ENCODE measurements at places on chromosomes 5 and 9.

DNA sequence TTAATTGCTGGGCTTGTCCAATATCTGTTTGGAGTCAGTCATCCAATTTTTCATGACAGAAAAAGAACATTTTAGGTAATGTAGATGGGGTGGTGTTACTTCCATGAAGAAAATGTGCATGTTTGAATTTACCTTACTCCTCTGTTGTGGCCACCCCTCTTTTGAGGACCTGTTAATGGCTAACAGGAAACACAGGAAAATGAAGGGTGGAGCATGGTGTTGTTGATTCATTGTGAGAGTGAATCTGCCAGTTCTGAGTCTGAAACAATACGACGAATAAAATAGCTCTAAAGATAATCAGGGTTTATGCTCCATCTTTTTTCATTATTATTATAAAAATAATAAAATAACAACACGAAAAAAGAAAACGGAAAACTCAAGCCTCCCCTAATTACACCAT lies 335.3 kb downstream of the KDM4C start:
- DNase-seq: no peak

DNA sequence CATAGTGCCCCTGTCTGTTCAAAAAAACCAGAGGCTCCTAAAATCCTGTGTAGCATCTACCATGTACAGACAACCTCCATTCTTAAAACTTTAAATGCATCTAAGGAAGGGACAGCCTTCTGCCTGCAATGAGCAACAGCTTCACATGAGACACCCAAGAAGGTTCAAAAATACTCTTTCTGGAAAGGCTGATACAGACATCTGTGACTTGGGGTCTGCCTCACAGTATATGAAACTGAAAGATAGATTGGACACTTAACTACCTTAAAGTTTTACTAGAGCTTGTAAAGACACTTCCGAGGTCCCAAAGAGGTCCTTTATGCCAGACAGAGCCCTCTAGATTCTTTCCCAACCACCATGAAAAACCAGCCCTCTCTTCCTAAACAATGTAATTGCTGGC lies 28.2 kb upstream of the CATSPER3 start:
- no peak for DNase-seq

DNA sequence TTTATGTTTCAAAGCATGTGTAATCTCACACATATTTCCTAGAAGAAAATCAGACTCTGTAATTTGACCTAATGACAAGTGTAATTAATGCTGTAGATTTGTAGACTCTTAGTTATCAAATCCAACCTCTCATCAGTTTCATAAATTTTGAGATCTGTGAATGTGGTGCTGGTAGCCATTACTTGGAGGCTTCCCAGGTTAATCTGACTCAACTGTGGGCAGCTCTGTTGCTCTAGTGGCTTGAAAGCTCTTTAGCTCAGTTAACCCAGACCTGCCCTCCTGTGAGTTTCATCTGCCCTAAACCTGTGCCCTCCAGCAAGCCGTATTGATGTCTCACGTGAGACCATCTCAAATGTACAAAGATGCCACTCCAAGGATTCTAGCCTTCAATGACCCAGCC lies 323.4 kb downstream of the FBXL7 start:
- DNase-seq: no peak

DNA sequence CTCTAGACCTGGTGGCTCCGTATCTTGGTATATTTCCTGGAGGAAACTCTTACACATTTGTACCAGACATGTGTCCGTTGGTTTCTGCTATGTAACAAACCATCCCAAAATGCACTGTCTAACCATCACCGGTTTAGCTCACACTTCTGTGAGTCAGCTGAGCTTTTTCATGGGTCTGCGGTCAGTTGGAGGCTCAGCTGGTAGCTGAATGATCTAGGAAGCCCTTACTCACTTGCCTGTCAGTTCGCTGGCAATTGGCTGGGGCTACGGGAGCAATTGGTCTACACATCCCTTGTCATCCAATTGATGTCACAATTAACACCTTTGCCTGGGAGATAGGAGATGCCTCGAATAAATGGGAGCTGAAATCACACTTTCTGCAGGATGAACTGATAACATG lies 11.6 kb upstream of the WHRN start:
- no peak for DNase-seq

GRCh38 chr9:24245988-24246387 lies 299.7 kb downstream of the IZUMO3 start:
- no peak for DNase-seq

DNA sequence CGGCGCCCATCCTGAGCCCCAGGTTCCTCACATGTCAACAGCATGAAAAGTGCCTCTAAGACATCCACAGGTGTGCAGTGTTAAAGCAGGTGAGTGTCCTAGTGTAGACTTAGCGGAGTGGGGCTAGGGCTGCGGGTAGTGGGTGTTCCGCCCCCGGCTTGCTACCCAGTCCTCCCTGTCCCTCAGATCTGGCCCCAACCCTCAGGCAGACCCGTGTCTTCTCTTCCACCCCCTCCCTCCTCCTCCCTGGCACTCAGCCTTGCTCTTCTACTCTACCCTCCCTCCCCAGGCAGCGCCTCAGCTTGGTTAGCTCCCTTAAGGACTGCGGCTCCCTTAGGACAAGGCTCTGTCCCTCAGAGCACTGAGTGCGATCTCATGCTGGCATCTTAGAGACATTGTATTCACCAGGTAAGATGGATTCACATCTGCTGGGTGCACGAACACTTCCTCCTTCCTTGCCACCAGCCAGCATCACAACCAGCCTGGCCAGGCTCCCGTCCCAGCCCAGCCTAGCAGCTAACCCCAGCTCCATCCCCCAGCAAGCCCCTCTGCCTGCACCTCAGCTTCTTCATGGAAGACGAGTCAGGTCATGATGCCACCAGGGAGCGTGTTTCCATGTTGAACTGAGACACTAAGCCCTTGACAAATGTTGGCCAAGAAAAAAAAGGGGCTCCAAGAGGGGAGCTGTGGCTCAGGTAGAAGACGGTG lies 46.8 kb downstream of the NSUN2 start:
- no peak for DNase-seq

GRCh38 chr5:141870871-141871270 lies 7.3 kb downstream of the PCDH1 start:
- no peak for DNase-seq

DNA sequence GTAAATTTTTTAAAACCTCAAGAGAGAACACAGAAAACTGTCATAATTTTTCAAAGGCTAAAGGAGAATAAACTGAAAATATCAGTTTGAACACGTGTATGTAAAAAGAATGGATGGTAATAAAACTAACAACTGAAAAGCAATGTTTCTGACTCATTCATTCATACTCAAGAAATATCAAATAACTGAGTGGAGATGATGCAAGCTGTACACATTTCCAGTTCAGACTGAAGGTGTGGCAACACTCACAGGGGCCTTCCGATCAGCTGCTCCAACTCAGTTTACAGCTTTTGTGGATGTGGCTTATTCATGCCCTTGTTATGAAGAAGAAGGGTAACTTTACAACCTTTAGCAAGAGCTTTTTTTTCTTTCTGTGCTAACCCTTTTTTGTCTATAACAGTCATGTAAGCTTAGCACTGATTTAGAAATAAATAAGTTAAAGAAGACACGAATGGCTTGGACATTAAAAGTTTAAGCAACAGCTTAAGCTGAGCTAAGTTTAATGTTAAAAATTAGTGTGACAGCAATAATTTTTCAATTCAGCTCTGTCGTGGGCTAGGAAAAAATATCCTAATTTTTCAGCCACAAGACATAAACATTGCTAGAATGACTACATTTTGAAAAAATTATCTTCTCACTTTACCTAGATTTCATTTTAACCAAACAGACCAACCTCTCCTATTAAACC lies 453.5 kb downstream of the RAB3C start:
- no peak for DNase-seq

- no peak for DNase-seq
These were observed 14.3 kb downstream of the IRF1 start for GRCh38 chr5:132475987-132476875.

DNA sequence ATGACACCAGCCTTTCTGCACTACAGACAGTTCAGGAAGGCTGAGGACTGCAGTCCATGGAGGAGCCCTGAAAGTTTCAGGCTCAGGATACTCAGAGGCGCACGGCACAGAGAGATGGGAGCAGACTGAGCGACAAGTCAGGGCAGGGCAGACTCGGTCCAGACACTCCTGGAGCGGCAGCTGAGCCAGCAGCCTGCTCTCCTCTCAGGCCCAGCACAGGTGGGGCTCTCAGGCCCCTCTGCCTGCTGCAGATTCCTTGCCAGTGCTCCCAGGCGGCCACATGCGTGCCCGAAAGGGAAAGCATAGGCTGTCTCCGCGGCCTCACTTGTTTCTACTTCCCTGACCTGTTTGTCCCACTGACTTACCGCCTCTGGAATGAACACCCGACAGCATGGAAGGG lies 228.3 kb downstream of the IRX2 start:
- no peak for DNase-seq

- DNase-seq: no peak
These were observed 259.5 kb downstream of the NR3C1 start for GRCh38 chr5:143143973-143144372.

DNA sequence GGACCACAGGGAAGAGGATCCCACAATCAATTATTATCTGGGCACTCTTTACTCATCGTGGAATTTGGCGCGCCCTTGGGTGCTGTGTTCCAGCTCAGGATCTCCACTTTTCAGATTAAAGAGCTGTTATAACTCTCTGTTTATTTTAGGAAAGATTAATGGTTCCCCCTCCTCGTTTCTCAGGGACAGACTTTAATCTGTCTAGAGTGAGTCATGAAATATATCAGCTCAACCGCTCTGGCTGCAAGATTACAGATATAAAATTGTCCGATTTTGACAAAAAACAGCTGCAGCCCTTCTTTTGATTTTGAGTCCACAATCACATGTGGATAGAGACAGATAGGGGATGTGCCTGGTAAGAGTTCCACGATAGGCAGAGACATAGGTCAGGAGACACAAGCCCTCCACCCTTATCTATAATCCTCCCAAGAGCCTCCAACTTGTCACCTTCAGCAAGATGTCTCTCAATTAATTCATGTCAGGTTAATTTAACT lies 77.6 kb upstream of the ANKRD55 start:
- DNase-seq: no peak

- DNase-seq: no peak
These were observed 69.6 kb downstream of the PDE8B start for GRCh38 chr5:77280036-77280435.

- no peak for DNase-seq
These were observed 206.8 kb downstream of the NR3C1 start for GRCh38 chr5:143196601-143197259.

DNA sequence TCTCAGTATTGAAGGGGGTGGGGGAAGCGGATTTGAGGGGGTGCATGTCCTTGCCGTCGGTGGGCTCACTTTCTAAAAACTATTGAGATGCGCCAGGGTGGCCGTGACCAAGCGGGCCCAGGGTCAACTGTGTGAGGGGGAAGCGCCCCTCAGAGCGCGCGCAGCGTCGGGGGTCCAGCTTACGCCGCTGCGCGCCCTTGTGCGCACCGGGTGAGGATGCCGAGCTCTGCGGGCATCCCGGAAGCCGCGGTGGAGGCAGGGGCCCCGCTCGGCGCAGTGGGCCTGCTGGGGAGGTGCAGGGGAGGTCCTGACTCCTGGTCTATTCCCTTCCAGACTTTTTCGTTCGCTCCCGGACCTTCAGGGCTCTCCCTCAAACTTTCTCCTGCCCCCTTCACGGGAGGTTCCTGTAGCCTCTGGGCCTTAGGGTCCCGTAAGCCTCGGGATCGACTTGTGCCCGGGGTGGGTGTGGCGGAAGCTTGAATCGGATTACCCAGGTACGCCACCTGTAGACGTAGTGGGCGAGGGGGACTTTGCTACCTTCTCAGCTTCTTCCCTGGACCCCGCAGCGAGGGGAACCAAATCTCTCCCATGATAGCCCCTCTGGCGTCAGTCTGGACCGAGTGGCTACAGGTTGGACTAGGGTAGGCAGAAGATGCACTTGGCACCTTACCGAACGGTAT lies 2.5 kb upstream of the PRDM6 start:
- no peak for DNase-seq

- no peak for DNase-seq
These were observed 115.7 kb upstream of the MPDZ start for GRCh38 chr9:13395156-13395555.

DNA sequence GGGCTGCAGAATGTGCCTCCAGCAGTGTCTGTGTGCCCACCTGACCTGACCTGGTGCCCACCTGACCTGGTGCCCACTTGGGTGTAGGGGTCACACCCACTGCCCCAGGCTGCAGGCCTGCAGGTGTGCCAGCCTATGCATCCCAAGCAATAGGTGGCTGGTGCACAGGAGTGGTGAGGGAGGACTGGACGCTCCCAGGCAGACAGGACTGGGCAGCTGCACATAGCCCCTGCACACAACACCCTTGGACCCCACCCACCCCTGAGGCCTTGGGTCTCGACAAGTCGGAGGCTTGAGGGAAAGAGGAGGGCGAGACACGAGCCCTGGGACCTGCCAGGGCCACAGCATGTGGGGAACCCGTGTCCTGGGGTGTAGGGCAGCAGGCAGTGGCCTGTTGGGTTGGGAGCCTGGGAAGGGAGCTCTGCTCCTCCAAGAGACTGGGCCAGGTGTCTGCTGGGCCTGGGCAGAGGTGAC lies 10.8 kb upstream of the NRARP start:
- DNase-seq: no peak

- no peak for DNase-seq
These were observed 161.7 kb downstream of the OLFM1 start for GRCh38 chr9:135249191-135249590.

- no peak for DNase-seq
These were observed 42.1 kb downstream of the ZNF366 start for GRCh38 chr5:72465066-72465465.

GRCh38 chr5:98173334-98173733 lies 600.1 kb upstream of the RGMB start:
- no peak for DNase-seq

DNA sequence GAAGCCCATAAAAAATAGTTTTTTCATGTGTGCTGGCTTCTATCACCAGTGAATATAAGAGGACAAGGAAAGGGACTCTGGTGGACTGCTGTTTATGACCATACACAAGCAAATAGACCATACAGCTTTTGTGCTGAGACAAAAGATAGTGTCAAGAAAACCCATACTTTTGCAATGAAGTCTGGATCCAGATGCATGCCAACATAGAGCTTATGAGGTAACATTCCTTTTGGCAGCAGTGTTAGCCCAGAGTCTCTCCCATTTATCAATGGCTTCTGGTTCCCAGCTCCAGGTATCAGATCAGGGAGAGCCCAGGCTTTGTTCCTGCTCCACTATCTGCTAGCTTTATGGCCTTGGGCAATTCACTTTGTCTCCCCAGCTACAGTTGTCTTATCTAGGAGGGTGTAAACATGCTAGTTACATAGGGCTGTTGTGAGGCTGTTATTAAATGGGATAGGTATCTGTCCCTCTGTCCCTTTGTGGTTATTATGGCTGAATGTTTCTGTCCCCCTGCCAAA lies 55.6 kb downstream of the CCDC192 start:
- DNase-seq: no peak

GRCh38 chr5:157748760-157749461 lies 5.4 kb downstream of the LSM11 start:
- no peak for DNase-seq

DNA sequence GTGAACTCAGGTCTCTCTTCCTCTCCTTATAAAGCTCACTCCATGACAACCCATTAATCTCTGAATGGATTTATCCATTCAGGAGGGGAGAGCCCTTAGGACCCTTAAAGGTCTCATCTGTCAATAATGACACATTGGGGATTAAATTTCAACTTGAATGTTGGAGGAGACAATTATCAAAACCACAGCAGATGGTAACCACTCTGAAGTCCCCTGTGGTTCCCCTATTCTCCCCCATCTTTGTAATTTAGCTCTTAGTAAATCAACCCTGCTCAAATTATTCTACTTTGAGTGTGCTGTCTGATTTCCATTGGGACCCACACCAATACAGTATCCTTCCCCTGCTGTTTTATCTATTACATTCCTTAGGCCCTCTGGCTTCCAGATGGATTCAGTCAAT lies 72.0 kb upstream of the RAI14 start:
- DNase-seq: no peak
